ENCODE measurements at places on chromosomes 2 and 18.

GRCh38 chr2:101860157-101860556, 131.6 kb upstream of the IL1R2 start:
- no peak for DNase-seq

DNA sequence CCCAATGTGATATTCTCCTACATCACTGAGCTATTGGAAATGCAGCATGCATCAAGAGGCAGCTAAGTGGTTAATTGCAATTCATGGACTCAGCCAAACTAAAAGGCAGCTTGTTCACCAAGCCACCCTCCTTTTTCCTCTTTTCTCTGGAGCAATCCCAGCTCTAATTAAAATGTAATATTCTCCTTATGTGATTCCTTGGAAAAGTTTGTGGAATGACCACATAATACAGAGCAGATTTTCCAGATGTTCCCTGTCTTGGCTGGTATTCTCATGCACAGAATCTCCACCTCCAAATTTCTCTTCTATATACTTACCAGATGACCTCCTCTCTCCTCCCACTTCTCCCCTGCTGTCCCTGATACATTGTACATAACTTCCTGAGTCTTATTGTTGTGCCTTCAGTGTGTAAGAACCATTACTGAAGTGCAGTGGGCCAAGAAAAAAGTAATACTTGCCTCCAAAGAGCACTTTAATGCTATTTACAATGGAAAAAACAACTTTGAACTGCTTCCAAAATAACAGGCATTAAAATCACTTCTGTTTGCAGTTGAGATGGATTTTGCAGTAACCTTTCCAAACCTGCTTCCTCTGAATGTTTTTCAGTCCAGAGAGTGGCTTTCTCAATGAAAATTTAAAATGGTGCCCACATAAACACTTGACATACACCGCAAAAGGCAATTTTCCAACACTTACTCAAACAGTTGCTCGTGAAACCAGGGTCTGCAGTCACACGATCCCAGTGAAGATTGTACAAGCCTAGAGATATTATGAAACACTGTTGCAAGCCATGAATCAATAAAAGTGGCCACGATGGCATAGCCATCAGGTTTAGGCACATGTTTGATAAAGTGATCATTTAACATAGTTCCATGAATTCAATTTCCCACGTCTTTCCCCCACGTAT, 258.0 kb downstream of the MTX2 start:
- DNase-seq = peak; percentile 84

DNA sequence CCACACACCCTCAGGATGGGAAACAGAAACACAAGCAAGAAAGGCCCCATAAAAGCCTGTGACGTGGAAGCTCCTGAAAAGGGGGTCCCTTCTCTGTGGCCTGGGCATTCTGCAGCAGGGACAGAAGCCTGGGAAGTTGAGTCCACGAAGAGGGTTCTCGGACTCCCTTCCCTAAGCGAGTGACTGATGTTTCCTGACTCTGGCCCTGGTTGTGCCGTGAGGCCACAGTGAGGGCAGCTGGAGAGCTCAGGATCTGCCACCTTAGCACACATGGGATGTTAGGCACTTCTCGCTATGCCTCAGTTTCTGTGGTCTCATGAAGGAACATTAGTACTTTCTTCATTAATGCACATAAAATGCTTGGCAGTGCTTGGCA, 87.2 kb upstream of the ZFP36L2 start:
- no peak for DNase-seq

- no peak for DNase-seq
Observed at GRCh38 chr18:46343931-46344372, 239.8 kb downstream of the HAUS1 start.

- DNase-seq = no peak
Observed at GRCh38 chr2:218961229-218961628, 1.8 kb downstream of the CDK5R2 start.

DNA sequence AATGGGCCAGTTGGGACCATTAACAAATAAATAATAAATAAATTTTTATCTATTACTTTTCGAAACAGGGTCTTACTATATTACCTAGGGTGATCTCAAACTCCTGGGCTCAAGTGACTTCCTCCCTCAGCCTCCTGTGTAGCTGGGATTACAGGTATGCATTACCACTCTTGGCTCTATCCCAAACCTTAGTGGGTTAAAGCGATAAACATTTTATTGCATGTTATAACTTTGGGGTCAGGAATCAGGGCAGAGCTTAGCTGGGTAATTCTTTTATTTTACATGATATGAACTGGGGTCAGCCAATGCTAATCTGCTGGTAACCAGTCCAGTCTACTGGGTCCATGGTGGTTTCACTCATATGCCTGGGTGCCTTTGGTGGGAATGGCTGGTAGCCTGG, 127.8 kb downstream of the MYO3B start:
- no peak for DNase-seq

GRCh38 chr2:151394509-151394908, 15.2 kb upstream of the RIF1 start:
- DNase-seq = no peak

GRCh38 chr2:149423630-149424029, 93.2 kb downstream of the LYPD6 start:
- no peak for DNase-seq

DNA sequence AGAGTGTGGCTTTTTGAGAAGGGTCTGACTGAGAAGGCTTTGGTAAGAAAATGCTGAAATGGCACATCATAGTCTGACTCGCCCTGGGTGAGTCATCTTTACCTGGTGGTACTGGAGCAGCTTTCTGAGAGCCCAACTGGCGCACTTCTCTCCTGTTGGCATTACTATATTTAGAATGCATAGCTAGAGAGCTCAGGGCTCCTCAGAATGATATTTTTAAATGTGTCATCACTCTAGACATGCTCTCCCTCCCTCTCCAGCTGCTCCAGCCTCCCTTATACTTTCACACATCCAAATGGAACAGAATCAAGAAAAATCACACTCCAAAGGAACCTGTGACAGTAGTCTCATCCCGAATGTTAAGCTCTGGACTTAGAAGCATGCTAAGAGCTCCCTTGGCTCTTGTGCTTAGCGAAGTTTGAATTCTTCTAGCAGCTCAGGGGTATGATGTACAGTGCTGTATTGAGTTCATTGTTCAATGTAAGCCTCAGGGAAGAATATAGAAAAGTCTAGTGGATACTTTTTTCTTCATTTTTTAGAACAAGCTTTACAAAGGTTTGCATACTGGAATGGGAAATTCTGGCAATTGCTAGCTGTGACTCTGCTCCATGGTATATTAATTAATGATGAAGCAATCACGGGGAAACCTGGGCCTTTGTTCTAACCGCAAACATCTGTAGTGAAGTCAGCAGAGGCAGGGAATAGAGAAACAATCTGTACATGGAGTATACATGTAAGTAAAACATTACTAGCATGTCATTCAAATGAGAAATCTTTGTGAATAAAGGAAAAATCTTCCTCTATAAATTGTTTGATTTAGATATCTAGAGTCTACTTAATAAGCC, 751.2 kb upstream of the NRXN1 start:
- DNase-seq = peak; percentile 58

GRCh38 chr2:73979686-73980085, 5.0 kb upstream of the TET3 start:
- peak; percentile 82 for DNase-seq

- peak; percentile 40 for DNase-seq
Observed at GRCh38 chr18:58013241-58014211, 30.5 kb upstream of the NEDD4L start.

DNA sequence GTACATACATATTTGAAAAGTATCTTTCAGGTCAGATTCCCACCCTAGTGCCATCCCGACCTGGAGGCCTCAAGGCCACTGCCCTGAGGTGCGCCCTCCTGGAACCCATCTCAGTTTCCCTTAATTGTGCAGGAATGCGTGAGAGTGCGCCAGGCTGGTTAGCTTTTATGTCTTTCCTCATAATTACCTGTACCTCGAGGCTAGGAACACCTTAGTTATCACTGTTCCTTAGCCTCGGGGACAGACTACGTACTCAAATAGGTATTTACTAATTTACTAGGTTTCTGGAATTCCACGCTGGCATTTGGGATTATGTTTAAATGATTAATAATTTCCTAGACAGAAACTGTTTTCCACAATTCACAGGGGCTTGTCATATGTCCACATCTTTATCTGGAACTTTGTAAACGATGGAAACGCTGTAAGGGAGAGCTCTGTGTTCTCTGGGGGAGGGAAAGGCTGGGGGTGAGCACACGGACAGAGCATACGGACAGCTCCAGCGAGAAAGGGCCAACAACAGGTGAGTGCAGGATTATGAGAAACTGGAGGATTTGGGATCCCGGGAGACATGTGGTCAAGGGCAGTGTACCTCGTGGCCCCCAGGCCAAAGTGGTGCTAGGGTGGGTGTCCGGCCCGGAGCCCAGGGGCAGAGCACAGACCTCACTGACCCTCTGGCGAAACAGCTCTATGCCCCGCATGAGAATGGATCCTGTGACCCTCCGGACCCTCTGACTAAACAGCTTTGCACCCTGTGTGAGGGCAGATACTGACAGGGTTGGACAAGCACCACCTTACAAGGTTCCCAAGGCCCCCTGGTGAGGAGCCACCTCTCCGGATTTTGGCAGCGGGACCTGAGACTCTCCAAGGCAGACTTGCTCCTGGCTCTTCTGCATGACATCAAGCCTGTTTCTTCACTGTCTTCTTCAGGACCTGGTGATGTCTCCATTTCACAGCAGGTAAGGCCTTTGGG, 102.0 kb upstream of the PXDN start:
- no peak for DNase-seq

- DNase-seq = no peak
Observed at GRCh38 chr2:2050446-2050845, 280.6 kb downstream of the MYT1L start.

GRCh38 chr18:73750052-73750451, 397.6 kb downstream of the FBXO15 start:
- no peak for DNase-seq

DNA sequence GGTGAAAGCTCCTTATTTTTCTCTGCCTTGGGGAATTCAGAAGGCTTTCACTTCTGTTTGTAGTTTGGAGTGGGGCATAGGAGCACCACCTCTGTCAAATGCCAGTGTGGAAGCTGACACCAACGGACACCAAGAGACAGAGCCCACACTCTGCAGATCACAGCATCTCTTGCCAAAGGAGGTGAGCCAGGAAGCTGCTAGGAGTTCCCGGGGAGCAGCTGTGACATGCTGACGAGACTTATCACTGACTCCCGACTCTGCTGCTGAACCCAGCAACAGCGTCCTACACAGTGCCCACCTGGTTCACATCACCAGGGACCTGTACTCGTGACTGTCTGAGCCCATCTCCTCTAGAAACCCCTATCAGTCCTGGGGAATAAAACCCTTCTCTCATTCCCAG, 8.1 kb downstream of the TEX51 start:
- DNase-seq = no peak

GRCh38 chr2:55985406-55985805, 61.8 kb upstream of the EFEMP1 start:
- no peak for DNase-seq

DNA sequence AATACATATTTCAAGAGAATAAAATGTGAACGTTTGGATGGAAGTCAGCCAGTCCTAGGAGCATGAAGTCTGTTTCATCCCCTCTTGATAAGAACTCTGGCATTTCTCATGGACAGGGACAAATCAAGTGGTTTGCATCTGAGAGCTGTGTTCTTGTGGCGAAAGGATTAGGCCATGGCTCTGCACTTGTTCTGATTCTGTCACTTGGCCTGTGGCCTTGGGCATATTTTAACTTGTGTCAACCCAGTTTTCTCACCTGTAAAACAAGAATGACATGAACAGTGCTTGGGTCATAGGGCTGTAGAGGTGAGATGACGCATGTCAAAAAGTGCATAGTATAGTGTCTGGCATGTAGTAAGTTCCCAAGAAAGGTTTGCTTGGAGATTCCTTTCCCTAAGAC, 125.8 kb downstream of the MGAT5 start:
- no peak for DNase-seq

GRCh38 chr2:65159261-65159660, 29.4 kb upstream of the RAB1A start:
- DNase-seq = no peak

DNA sequence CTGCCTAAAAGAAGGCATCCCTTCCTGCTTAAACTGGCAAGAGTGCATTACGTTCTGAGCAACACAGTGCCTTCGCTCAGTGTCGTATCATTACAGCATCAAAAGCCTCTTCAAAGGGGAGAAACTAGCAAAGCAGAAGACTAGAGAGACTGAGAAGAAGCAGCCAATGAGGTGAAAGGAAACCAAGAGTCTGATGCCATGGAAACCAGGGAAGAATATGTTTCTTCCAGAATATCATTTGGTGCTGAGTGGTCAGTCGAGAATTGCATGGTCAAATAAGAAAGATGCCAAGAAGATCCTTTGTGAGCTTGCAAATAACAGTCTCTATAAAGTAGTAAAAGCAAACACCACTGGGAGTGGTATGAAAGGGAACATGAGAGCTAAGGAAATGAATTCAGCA, 312.1 kb upstream of the CHST9 start:
- DNase-seq = no peak

DNA sequence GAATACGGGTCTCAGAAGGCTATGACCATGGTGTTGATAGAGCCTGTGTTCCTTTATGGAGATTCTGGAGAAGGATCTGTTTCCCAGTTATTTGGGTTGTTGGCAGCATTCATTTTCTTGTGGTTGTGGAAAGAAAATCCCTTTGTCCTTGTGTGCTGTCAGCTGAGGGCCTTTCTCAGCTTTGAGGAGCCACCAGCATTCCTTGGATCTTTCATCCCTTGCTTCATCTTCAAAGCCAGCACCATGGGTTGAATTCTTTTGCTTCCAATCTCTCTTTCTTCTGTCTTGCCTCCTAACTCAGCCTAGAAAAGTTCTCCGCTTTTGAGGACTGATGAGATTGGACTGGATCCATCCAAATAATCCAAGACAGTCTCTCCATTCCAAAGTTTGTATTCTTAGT, 103.2 kb upstream of the MMADHC start:
- no peak for DNase-seq

GRCh38 chr18:74945774-74946545, 263.0 kb downstream of the PTGR3 start:
- DNase-seq = peak; percentile 15

DNA sequence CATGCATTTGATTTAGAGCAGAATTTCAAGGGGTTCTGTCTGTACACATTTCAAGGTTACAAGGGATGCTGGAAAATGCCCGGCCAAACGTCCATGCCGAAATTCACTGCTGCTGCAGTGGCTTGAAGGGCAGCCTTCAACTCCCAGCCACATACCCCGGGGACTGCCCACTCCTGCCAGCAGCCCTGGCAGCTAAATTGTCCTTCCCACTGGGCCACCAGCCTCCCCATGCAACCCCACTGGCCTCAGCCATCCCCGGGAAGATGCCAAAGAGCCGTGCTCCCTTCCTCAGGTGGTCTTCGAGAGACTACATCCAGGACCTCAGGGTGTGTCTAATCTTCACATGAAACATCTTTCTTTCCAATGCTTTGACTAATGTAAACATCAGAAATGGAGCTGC, 478.7 kb upstream of the MYT1L start:
- no peak for DNase-seq

DNA sequence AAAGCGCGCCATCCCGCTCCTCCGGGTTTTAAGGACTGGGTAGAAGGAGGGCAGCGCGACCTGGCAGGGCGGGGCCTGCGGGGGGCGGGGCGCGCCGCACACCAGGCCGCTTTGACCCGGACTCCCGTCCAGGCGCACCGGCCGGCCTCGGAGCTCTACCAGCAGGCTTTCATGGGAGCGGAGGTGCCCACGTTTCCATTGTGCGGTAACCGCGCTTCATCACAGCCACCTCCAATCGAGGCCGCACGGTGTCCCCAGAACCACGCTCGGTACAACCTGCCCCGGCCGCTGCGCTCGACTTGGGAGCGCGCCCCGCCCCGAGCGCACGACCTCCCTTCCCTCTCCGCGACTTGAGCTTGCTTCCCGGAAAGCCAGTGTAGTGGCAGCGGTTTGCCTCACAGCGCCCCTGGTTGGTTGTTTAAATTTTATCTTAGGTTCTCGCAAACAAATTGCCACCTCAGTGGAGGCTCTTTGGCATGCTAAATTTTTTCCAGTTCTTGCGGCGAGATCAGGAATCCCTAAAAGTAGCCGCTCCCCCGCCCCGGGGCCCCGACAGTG, 280 bp upstream of the CYP1B1 start:
- peak; percentile 83 for DNase-seq
